AML-193 (cell line): ENCODE measurements at places on chromosomes 1 and 21.

DNA sequence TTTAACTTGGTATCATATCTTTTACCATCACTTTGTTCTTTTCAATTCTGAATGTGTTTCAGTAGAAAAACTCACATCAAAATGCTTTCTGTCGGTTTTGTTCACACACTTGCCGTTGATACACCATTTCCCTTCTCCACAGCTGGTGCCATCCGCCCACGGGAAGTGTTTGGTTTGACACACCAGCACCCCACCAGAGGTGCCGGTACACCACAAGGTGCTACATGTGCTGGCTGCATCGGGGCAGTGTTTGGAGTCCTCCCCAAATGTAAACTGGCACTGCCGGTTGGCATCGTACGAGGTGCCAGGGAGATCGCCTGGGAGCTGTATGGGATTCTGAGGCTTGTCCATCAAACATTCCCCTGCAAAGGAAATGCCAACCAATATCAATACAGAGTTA is 5.0 kb downstream of the ADAMTS1 start:
- DNase-seq = no peak

DNA sequence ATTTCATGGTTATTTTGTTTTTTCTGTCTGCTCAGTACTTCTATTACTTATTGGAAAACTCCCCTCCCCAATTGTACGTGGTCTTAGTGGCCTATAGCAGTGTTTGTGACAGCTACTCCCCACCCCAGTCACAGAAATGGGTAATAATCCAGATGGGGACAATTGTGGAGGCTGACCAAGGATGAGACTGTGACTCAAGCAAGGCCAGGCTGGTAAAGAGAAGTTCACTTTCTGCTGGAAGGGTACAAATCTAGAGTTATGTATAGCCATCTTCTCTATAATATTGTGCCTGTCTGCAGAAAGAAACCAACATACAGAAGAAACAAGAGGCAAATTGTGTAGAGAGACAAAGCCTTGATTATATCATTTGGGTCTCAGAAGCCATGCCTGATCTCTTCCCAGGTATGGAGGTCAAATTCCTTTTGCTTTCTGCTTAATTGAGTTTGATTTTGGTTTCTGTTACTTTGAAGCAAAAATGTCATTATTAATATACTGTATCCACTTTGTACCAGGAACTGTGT is 270.4 kb downstream of the HLX start:
- DNase-seq = no peak

DNA sequence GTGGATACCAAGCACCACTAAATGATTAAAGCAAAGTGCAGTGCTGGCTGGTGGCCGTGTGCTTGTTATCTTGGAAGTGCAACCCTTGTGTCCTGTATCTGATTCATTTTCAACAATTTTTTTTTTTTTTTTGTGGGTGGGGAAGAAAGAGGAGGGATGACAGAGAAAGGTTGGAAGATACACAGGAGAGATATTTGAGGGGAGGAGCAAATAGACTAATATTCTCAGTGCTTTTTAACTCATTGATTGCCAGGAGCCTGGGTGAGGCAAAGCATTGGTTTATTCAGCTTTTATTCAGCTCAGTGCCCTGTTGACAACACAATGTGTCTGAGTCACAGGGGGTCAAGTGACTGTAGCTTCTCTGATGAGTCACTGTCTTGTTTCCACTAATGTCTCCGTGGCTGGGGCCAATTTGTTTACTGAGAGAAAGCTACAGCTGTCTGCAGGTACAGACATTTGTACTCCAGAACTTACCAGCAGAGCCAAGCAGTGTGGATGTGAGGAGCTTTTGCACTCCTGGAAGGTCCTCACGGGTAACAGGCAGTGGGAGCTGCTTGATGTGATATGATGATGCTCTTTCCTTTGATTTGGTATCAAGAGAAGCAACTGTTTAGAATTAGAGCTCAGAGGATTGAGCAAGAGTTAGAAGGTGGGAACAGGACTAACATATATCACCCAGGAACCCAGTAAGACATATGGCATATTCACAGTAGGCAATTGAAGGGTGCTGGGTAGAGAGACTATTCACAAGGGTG is 23.6 kb upstream of the DNM3 start:
- no peak for DNase-seq

DNA sequence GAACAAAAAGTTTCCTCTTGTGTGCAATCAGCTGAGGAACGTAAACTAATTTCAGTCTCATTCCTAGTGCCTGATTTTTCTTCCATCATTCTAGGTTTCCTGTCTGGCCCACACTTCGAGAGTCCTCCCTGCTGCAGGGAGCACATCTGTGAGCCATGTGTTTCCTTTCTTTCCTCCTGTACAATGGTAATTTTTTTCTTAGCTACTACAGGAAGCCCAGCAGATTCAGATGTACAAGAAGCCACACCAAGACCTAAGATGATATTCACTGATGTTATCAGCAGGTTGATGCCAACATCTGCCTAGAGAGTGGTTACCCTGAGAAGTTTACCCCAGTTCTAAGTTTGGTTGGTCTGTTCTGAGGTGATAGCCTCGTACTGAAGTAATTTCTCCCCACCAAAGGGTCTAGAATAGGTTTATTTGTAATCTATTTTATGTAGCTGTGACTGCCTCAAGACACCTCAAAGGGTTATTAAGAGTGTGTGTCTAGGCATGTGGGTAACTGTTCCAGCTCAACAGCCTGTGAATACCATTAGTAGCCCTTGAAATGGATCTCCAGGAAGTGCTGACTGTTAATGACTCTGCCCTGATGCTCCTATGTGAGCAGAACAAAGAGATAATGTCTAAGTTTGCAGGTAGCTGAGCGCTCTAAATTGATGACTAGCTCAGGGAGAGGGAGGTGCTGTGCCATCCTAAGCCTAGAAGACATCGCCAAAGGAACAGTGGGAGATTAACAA is 31.7 kb upstream of the CLDN14 start:
- DNase-seq = no peak

- DNase-seq = no peak
These were observed 11.3 kb downstream of the MRAP start for GRCh38 chr21:32309906-32310460.

DNA sequence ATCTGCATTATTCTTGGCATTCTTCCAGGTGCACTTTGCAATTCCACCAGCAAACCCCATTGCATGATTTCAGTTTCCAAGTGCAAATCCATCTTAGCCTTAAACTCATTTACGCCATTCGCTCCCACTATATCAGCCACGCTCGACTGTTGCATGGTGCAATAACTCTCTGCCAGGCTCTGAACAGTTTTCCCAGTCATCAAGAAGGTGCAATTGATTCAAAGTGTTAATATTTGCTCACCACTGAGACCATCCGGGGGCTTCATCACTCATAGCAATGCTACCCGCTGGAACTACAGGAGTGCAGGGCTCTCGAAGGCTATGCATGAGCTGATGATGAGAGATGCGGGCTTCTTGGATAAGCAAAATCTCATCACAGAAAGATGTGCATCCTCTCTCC is 488.2 kb downstream of the OMA1 start:
- DNase-seq = no peak

GRCh38 chr1:211557894-211558625 is 20.9 kb downstream of the SLC30A1 start:
- DNase-seq = no peak

GRCh38 chr1:28913786-28914227 is 562 bp upstream of the EPB41 start:
- no peak for DNase-seq

DNA sequence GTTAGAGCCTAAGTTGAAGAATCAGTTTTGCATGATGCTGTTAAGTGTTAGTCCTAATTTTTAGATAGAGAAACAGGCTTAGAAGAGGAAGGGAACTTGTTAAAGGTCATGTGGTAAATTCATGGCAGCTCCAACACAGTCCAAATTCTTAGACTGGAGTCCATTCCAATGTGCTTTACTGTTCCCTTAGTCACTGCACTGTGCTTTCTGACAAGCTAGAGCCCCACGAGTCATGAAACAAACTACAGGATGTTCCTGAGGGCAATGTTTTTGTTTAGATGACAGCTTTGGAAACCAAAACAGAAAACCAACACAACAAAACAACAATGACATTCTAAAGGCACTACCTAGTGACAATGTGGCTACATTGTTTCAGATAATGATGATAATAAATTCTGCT is 23.1 kb upstream of the RGS4 start:
- DNase-seq = no peak

GRCh38 chr1:53393325-53393792 is 65.5 kb upstream of the LRP8 start:
- peak; percentile 43 for DNase-seq

DNA sequence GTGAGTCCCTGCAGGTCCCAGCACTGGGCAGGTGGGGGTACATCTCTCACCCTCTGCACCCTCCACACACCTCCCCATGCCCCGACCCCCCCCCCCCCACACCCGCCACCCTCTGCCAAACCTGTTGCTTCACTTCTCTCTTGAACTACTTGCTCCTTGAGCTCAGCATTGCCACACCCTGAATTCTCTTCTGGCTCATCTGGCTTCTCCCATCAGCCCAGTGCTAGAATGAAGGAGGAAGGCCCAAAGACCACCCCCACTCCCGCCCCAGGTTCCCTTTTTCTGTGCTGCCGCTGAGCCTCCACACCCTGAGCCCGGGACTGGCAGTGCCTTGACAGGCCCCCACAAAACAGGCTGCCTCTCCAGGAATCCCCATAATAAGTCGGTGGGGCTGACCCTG is 6.4 kb upstream of the TNNI1 start:
- DNase-seq = no peak

GRCh38 chr1:19672237-19672636 is 7.6 kb downstream of the HTR6 start:
- no peak for DNase-seq

DNA sequence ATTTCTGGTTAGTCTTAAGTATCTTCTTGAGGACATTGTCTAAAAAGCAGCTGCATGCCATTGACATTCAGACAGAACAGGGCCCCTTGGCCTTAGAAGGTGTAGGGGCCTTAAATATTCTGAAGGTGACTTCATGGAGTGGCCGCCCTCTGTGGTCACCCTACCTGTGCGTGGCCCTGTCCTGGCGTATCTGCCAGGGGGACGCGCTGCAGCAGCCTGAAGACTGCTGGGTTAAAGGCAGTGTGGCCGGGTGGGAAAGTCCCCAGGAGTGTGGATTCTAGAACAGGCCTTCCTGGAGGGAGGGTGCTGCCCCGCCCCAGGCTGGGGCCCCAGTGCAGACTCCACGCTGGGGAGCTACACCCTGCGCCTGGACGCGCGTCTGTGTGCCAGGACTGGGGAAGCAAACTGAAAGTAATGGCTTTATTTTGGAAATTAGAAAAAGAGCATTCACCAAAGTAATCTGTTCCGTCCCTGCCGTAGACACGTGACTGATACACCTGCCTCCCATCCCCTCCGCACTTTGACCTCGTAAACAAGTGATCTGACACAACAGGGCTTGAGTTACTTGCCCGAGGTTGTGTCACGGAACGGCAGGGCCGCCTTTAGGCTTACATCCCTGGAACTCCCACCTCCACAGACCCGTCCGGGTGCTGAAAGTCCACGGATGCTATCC is 1.8 kb downstream of the AGPAT3 start:
- DNase-seq = no peak
